Aorta (tissue), 5 donors: ENCODE measurements at places on chromosomes 6 and 20.

- H3K4me3 ChIP-seq, result no peak overlapping the region
- H3K27me3 ChIP-seq, result peaks cover 3% of the 10 kb centered on the region
- H3K36me3 ChIP-seq, result no peaks in the 10 kb centered on the region
- no peak for DNase-seq
- H3K27ac ChIP-seq, result no peak overlapping the region
Observed at GRCh38 chr6:27565839-27566779, 93.2 kb upstream of the ZNF184 start.

DNA sequence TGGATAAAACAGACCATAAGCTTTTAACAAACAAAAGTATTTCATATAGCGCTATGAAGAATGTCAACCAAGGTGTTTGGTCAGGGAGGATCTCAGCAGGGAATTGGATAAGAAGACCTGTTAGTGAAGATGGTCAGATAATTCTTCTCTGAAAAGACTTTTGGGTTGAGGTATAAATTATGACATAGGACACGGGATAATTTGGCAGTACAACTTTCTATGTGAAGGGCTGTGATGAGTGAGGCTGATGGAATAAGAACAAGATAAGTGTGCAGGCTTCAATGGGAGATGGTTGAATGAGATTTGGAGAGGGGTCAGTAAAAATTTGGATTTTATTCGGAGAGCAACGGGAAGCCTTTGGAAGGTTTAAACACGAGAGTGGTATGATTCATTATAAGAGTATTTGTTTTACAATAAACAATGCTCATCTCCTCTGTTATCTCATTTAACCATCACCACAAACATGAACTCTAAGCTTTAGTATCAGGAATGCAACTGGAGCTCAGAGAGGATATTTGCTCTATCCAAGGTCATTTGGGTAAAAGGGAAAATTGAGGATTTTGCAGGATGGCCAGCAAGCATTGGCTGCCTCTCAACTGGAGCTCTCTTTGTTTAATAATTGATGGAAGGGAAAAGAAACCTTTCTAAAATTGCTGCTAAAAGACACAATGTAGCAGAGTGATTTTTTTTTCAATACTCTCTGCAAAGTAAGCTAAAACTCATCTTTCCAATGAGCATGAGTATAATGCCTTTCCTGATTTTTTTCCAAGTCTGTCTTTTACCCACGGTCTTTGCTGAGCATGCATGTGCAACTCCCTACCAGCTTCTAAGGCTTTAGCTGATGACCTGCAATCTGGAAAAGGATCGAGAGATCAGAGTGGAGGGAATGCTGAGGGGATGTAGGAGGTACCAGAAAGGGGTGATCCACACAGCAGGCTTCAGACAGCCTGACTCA lies 534.0 kb downstream of the CBLN4 start:
- no peaks in the 10 kb centered on the region for H3K36me3 ChIP-seq
- no peaks in the 10 kb centered on the region for H3K27me3 ChIP-seq
- H3K4me3 ChIP-seq, result no peak overlapping the region
- no peaks in the 10 kb centered on the region for H3K4me1 ChIP-seq
- H3K27ac ChIP-seq, result no peak overlapping the region
- DNase-seq, result no peak

DNA sequence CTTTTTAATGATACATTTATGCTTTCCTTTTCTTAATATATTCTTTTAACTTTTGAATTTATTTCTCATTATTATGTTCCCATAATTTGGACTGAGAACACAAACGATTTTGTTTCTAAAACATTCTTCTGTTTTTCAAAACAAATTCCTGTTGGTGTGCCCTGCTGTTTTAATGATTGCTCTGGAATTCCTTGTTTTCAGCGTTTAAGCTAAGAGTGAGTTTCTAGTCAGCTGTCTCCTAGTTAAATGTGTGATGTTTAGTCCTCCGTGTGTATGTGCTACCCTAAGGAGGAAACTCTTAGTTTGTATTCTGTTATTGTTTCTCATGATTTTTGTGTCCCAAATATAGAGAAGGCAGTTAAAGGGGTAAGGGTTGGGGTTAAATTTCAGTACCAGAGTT lies 306.1 kb upstream of the RGS17 start:
- DNase-seq, result no peak
- no peaks in the 10 kb centered on the region for H3K27me3 ChIP-seq
- no peaks in the 10 kb centered on the region for H3K4me1 ChIP-seq

DNA sequence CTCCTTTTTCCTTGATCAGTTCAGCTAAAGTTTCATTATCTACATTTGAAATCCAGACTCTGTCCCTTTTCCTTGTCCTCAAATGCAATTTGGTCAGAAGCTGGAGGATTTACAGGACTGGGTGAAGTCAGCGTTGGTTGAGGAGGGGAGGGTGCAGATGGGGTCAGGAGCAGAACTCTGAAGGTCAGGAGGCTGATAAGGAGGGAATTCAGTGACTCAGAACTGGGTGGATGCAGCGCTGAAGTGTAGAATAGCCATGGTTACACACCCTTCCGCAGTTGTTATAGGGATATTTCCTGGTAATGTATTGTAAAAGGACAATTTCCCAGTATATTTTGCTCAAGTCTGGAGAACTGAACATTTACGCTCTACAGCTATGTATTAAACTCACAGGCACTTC lies 133.1 kb upstream of the FOXA2 start:
- no peaks in the 10 kb centered on the region for H3K4me1 ChIP-seq
- H3K4me3 ChIP-seq, result no peak overlapping the region
- H3K27me3 ChIP-seq, result no peaks in the 10 kb centered on the region

DNA sequence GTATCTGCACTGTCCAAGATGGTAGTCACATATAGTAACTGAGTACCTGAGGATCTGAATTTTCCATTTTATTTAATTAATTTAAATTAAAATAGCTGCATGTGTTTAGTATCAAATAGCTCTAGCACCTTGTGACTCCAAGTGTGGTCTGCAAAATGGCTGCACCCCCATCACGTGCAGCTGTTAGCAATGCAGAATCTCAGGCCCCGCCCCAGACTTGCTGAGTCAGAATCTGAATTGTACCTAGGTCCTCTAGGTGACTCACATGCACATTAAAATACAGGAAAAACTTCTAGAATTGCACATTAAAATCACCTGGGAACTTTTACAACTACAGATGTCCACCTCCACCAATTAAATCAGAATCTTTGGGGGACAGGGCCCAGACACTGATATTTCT lies 19.2 kb upstream of the FAM83C start:
- no peaks in the 10 kb centered on the region for H3K27me3 ChIP-seq
- H3K27ac ChIP-seq, result no peak overlapping the region
- peaks cover 3% of the 10 kb centered on the region for H3K4me1 ChIP-seq
- DNase-seq, result no peak

DNA sequence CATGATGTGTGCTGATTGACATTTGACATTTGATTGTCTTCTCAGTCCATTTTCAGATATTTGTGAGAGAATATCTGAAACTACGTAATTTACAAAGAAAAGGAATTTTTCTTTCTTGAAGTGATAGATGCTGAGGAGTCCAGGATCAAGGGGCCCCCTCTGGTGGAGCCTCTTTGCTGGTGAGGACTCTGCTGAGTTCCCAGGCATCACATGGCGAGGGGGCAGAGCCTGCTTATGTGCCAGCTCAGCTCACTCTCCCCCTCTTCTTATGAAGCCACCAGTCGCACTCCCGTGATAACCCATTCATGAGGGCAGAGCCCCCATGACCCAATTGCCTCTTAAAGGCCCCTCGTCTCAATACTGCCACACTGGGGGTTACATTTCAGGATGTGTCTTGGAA lies 91.3 kb downstream of the RPP40 start:
- no peak for DNase-seq
- no peaks in the 10 kb centered on the region for H3K36me3 ChIP-seq
- no peak overlapping the region for H3K27ac ChIP-seq
- no peaks in the 10 kb centered on the region for H3K27me3 ChIP-seq
- no peak overlapping the region for H3K4me3 ChIP-seq
